ENCODE measurements at places on chromosomes 7 and 10. TPM values are rescaled to one million over a fixed set of nuclear protein-coding genes. Genes with fewer than 3 reads are reported as not detected.

- no peak for DNase-seq
Observed at GRCh38 chr7:84077336-84077735, 117.3 kb downstream of the SEMA3A start.

DNA sequence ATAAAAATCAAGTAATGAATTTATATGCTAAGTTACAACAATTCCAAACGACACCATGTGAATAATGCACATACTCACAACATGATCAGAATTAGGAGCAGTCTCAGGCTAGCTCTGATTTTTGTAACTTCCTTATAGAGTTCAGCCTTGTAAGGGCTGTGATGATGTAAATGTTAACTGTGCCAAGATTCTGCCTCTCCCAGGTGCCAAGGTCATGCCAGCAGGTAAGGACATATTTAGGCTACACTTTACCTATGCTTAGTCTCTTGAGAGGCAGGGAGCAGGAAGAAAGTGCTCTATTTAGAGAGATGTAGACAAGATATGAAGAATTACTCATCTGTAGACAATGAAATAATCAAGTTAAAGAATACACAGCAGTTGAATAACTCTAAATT lies 53.6 kb upstream of the AGR3 start:
- DNase-seq: no peak

DNA sequence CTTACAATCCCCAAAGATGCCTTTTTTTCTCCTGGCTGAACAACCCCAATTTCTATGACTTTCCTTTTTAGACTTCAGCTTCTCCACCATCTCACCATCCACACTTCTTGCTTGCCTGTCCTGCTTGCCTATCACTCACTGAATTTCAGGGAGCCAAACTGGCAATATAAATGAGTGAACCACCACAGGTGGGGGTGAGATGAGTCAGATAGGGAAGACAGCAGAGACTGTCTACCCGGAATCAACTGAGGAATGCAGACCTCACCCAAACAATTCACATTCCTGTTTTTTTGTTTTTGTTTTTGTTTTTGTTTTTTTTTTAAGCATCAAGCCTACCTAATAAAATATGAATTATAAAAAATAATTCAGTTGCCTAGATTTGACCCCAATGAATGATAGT lies 273.8 kb downstream of the NRG3 start:
- DNase-seq: no peak

MYL10 gene
- not detected for total RNA-seq

DNA sequence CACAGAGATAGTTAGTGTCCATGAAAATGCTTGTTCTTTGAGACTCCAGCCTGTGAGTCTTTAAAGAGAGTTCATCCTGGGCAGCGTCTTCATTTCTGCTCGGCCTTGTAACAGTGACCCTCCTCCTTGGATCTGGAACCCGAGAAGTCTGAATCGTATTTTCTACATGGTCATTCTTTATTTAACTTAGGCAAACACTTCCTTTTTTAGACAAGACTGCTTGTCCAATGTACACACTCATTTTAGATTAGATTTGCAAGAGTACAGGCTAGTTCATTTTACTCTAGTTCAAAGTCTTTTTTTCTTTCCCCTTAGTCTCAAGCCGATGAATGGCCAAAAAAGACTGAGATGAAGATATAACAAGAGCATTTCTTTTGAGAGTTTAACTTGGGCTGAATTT lies 133.5 kb downstream of the CHN2 start:
- DNase-seq: no peak

GRCh38 chr10:55233505-55233904 lies 432.5 kb upstream of the PCDH15 start:
- no peak for DNase-seq

TSPAN12 gene
- total RNA-seq: 5.7 TPM

GPNMB gene
- 3.7 TPM for total RNA-seq

VPS37D gene
- 26.1 TPM for total RNA-seq

DNA sequence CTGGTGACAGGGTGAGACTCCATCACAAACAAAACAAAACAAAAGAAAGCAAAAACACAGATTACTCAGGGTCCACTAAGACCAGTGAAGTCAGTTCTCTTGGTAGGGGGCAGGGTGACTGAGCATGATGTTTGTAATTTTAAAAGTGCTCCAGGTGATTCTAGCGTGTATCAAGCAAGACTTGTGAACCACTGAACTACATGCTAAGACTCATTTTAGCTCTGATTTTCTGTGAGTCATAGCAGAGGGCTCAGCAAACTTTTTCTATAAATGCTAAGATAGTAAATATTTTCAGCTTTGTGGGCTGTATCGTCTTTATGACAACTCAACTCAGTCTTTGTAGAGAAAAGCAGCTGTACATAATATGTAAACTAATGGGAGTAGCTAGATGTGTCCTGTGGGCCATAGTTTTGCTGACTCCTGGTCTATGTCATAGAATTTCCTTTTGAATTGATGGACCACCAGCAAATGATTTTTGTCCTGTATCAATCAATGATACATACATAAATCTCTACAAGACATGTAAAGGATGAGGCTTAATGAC lies 141.3 kb downstream of the CFTR start:
- no peak for DNase-seq

DNA sequence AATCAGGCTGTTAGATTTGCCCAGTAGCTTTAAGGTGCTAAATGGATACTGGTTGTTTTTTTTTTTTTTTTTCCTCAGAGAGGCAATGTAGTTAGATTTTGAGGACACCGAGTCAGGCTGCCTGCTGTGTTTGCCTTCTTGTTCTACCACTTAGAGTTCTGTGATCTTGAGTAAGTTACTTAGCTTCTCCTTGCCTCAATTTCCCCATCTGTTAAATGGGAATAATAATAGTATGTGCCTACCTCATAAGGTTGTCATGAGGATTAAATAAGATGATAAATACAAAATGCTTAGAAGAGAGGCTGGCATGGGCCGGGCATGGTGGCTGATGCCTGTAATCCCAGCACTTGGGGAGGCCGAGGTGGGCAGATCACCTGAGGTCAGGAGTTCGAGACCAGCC lies 14.6 kb downstream of the MORN4 start:
- no peak for DNase-seq

- no peak for DNase-seq
Observed at GRCh38 chr10:71134732-71135211, 77.6 kb upstream of the UNC5B start.

GRCh38 chr10:26960308-26960707 lies 99.5 kb upstream of the ABI1 start:
- no peak for DNase-seq

RASSF4 gene
- total RNA-seq: 8.6 TPM

- DNase-seq: no peak
Observed at GRCh38 chr10:102735065-102735562, 8.6 kb upstream of the WBP1L start.

- DNase-seq: no peak
Observed at GRCh38 chr10:75358835-75359421, 42.6 kb downstream of the ZNF503 start.

RTKN2 gene
- total RNA-seq: 4.5 TPM

DNA sequence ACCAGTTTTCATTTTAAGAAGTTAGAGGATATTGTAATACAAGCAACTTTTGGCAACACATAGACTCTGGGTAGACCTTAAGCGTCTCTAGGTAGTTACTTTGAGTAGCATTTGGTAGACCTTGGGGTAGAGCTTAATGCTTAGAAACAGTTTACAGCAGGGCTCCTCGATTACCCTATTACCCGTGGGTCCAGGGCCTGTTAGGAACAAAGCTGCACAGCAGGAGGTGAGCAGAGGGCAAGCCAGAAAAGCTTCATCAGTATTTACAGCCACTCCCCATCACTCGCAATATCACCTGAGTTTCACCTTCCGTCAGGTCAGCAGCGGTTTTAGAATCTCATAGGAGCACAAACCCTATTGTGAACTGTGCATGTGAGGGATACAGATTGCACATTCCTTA lies 173.5 kb downstream of the TSPAN12 start:
- no peak for DNase-seq

DNA sequence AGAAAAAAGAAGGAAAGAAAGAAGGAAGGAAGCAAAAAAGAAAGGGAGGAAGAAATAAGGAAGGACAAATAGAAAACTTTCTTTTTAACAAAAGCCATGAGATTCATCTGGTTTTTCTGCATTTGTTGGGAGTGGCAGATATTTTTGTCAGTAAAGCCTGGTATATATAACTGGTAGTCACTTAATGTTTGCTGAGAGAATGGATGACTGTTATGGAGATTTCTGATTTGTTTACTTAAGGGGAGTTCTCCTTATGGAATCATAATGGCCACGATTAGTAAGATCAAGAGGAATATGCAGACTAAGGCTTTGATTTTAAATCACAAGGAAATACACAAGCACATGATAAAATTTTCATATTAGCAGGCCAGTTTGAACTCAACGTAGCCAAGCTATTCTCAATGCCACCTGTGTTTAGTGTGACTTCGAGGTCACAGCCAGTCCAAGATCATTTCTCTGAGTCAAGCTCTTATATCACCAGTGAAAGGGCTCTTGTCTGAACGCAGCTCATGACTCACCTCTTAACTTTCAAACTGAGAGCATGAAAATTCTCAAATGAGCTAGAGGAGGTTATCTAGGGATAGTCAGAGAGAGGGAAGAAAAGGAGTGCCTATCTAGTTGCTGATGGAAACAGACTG lies 445.1 kb upstream of the ZMIZ1 start:
- no peak for DNase-seq

GRCh38 chr10:125076891-125077541 lies 83.3 kb downstream of the CTBP2 start:
- no peak for DNase-seq

MLXIPL gene
- total RNA-seq: not detected

- DNase-seq: no peak
Observed at GRCh38 chr7:27842851-27843250, 102.9 kb downstream of the TAX1BP1 start.

DNA sequence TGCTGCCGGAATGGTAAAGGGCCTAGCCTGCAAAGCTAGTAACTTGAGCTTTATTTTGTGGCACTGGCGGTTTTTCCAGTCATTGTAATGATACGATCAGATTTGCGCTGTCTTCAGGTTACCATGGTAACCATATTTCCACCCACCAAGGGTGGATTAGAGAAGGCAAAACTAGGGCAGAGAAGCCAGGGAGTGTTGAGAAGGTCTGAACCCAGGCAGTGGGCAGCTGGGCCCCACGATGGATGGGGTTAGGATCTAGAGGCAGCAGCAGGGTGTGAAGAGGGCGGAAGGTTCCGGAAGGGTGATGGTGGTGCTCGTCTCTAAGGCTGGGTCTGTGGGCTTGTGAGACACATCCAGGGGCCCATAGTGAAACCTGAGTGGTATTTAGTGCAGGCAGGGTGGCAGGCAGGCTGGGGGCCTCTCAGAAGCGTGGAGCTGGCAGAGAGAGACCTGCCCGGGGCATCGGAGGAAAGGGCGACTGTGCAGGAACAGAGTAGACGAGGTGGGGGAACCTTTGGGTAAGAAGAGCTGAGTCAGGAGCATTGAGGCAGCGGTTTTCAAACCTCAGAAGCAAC lies 87.9 kb upstream of the GTF2I start:
- no peak for DNase-seq

DNA sequence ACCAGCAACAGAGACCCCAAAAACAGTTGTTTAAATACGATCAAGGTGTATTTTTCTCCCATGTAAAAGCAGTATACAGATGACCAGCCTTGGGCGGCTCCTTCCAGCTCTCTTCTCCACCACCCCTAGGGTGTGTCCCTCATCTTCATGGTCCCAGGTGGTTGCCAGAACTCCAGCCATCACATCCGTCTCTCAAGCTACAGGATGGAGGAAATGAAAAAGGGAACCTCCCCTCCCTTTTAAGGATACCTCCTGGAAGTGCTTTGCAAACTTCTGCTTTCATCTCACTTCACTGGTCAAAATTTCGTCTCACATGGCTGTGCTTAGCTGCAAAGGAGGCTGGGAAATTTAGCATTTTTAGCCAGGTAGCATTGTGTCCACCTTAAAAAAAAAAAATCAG lies 59.3 kb downstream of the C10orf105 start:
- DNase-seq: no peak

DNA sequence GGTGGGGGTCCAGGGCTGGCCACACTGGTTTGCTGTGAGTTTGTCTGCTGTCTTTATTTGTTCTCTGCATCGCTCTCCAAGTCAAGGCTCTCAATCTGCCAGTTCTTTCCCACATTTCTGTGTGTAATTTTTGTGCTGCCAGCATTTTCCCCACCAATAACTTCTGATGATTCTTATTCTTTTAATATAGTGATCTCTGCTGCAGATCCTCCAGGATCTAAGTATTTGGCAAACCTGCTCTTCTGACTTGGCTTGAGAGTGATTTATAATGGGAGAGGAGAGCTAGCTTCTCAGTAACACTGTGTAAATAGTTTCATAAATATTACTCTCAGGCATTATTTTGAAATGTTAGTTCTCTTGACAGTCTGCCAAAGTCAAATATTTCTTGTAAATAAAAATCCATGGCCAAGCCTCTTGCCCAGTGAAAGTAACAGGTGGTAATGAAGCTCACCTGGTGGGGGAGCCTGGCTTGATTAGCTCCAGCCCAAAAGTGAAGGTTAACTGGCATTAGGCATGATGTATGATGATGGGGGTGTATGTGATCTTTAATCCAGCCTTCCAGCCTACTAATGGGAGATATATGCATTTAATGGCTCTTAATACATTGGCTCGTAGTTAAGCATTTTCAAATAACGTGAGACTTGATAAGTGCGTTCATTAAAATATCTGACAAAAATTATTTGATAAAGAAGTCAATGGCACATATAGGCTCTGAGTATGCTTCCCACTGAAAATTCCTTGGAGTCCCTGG lies 1055.9 kb downstream of the KCNMA1 start:
- DNase-seq: no peak

DNA sequence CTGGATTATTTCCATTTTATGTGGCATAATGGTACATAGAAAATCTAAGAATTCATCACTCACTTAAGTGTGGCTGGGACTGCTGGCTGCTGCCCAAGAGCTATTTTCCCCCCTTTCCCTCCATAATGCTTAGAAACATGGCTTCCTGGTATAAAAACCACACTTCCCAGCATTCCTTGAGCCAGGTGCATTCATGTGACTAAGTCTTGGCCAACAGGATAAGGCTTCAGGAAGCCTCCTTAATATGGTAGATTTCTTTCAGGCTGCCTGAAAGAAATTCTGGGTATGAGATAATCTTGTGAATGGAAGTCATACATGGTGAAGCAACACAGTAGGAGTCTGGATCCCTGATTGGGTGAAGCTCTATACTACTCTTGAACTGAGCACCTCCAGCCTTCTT lies 178.0 kb downstream of the JAZF1 start:
- no peak for DNase-seq

GRCh38 chr7:124084024-124084423 lies 51.2 kb upstream of the TMEM229A start:
- no peak for DNase-seq

DNA sequence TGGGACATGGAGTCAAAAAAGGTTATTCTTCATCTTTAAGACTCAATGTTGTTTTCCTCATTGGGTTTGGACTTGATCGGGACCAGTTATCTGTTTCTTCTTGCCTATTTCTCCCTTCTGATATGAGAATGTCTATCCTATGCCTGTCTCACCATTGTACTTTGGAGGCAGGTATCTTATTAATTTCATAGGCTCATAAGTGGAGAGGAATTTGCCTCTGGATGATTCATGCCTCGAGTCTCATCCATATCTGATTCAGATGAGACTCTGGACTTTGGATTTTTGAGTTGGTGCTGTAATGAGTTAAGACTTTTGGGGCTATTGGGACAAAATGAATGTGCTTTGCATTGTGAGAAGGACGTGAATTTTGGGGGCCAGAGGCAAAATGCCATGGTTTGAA lies 36.2 kb upstream of the CCDC7 start:
- DNase-seq: no peak

Measured in frontal cortex (tissue), 4 donors.